Heart left ventricle (tissue), 16 donors: ENCODE measurements at places on chromosomes 12 and 14.

DNA sequence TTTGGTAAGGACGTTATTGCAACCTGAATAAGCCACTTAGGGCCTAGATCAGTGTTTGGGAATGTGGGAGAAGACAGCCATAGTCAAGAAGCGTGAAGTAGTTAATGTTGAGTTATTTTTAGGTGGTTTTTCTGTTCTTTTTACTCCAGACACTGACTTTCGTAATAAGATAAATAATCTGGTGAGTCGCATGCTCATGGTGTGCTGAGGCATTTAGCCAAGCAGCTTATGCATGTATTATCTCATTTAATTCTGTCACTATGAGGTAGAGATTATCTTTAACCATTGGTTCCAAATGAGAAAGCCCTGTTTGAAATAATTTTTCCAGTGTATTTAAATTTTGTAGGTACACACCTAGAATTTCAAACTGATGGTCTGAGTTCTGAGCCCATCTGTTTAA, 67.3 kb downstream of the RCOR1 start:
- no peak for DNase-seq

DNA sequence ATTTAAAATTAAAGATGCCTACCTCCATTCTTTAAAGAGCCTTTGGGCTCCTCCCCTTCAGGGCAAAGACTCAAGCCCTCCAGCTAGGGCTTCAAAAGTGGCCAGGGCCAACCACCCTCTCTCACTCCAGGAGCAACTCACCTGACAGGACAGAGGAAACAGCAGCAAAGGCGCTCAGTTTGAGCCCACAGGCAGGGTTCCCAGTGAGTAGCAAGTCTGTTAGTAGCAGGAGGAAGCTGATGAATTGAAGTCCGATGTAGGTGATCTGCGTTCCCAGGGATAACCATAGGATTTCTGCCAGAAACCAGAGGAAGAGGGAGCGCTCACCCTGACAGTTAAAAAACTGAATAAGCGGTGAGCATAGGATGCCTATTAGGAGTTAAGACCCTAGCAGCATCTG, 15.7 kb downstream of the GSG1 start:
- DNase-seq = no peak

GRCh38 chr12:69468237-69469026, 1.8 kb upstream of the FRS2 start:
- DNase-seq = no peak

- no peak for DNase-seq
Measured at GRCh38 chr12:106425061-106425702, 67.6 kb downstream of the POLR3B start.
